ENCODE measurements at places on chromosomes 3 and 15.

GRCh38 chr3:38031022-38031994 is 1.9 kb upstream of the PLCD1 start:
- DNase-seq = peak; percentile 53

DNA sequence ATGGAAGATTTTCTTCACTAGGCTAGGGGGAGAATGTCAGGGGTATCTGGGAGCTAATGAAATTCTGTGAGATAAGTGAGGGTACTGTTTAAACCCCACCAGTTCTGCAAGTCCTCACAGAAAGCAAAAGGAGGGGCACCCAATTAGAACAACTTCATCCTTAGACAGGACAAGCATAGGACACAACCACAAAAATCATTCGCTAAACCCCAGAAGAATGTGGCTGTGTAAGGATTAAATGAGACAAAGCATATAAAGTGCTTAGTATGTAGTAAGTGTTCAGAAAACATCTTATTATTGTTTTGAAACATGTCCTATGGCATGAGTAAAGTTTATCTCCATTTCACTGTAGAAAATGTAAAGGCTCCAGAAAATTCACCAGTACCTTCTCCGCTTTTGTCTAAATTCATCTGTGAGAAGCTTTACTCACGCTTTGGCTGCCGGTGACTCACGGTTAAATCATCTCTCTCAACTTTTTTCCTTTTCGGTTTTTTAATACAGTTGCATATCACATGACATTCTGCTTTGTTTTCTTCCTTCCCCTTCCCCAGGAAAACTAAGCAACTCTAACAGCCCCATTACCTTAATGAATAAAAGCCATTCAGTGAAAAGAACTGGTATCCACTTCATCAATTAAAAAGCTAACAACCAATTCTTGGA is 1.7 kb downstream of the CLRN1 start:
- peak; percentile 42 for DNase-seq

- peak; percentile 80 for DNase-seq
These were observed 51.3 kb upstream of the FBN1 start for GRCh38 chr15:48696627-48697312.

DNA sequence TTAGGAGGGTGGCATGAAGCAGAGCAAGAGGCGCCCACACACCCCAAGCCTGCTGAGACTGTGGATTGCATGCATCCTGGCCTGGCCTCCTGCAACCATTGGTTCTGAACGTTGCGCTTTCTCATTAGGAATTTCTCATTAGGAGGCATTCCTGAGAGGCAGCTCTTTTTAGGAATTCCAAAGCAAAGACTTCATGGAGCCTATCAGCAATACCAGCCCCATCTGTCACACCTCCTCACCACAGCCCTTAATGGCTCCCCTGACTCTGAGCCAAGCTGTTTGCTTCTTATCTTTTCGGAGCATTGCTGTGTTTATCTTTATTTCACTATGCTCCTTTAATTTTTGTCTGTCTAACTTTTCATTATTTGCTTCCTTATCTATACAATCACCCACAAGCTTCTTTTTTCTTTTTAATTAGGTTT is 226.9 kb downstream of the CACNA2D3 start:
- no peak for DNase-seq

DNA sequence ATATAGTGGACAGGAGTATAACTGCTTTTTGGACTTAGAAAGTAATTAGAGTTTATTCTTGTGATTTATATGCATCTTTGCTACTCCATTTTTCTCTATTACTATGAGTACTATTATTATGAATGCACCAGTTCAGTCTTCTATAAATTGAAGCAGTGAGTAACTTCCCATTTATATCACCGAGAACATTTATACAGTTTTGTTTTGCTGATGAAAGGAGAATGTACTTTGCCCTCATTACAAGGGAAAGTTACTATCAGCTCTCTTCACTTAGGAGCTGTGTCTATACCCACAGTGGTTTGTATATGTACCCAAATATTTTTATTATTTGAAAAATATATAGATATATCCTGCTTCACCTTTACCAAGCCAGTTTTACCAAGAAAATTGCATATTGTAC is 5.7 kb downstream of the KBTBD12 start:
- no peak for DNase-seq

DNA sequence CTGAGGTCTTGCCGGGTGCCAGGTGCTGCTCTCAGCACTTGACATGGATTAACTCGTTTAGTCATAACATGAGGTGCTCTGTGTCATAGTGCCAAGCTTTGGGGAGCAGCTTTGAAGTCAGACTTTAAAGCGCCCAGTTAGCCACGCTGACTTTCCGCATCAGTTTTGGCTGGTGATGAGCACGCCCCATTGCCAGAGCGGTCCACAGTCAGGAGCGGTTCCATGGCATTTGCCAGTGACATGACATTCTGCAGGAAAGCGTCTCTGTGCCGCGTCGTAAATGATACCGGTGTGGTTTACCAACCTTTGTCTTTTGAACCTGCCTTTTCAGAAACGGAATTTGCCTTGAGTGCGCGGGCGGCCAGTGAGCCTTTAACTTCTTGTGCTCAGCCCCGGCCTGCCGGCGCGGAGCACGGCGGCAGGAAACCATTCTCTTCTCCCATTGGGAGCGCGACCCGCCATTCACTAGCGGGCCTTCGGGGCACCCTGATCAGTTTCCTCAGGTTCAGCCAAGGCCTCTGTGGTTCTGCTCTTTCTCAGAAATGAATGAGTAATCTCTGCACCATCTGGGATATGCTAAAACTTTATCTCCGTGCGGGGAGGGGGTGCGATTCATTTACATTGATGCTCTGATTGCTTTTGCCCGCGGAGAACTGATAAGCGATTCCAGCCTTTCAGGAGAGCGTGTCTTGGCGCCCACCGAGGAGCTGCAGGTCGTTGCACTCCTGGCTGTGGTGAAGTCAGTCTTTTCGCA is 1.7 kb upstream of the SLC2A2 start:
- peak; percentile 94 for DNase-seq

- DNase-seq = no peak
These were observed 278.2 kb downstream of the GABRG3 start for GRCh38 chr15:27249046-27249759.

DNA sequence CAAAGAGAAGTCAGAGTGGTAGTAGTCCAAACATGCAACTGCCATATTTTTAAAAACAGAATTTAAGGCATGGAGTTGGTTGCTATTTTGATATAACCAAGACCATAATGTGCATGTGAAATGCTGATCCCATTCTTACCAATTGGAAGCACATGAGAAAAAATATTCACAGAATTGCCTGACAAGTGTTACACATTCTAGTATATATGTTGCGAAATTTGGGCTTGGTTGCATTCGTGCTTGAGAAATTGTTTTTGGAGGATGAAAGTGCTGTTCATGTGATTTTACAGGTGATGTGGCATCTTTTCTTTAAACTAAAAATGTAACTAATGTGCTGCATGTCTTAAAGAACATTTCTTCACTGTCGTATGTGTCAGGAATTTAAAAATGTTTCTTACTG is 199.7 kb downstream of the CHL1 start:
- no peak for DNase-seq

- no peak for DNase-seq
These were observed 52.5 kb downstream of the FOXP1 start for GRCh38 chr3:71530903-71531530.

- no peak for DNase-seq
These were observed 1.5 kb downstream of the NSUN3 start for GRCh38 chr3:94064243-94064860.

DNA sequence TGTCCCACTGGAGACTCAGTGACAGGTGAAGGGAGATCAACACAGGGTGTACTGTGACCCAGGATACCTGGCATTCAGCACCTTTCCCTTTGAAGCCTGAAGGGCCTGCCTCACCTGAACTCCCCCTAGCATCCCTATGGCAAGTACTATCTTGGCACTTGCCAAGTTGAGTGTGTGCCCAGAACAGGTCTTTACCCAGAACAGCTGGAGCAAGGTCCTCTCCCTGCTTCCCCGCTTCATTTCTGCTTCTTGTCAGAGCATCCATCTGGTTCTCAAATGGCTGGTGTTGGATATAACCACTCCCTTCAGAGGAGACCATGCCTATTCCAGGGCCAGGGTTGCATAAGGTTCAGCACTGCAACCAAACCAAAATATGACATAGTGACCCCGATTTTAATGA is 73.0 kb downstream of the FAM43A start:
- DNase-seq = no peak

GRCh38 chr15:31485911-31486461 is 159.4 kb downstream of the KLF13 start:
- peak; percentile 4 for DNase-seq

GRCh38 chr3:137131081-137131480 is 173.3 kb downstream of the IL20RB start:
- DNase-seq = no peak

GRCh38 chr15:69497667-69498066 is 45.0 kb downstream of the RPLP1 start:
- no peak for DNase-seq
